ENCODE measurements at places on chromosomes 4 and X.

GRCh38 chr4:35229021-35229420 lies 1015.3 kb downstream of the ARAP2 start:
- DNase-seq: no peak

GRCh38 chr4:8255698-8256441 lies 13.7 kb upstream of the HTRA3 start:
- no peak for DNase-seq

DNA sequence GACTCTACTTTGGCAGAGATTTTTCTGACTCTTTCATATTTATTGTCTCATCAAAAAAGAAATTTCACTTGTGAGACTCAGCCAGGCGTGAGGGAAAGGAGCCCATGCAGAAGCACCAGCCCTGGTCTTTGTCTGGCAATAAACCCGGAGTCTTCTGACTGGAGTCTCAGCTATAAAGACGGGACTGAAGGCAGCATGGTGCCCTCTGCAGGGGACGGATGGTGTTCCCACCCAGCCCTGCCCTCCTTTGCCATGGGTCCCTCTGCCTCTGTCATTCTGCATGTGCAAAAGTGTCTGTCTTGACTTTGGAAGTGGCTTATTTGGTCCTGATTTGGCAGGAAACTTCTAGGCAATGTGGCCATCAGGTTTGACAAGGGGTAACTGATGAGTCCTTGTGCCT lies 14.2 kb downstream of the ZNF185 start:
- DNase-seq: no peak

DNA sequence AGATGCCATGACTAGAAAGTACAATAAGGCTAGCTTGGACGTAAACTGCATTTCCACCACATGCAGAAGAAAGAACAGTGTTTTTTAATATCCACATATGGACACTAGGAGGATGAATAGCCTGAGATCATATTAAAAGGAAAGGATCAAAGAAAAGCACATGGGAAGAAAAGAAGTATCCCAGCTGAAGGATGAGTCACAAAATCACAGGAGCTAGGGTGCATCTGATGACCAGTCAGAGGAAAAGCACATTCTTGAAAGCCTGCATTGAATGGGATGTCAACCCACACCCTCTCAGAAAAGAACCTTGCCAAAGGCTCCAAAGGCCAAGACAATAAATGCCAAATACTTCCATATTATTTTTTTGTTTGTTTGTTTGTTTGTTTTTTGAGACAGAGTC lies 56.8 kb upstream of the PRDX4 start:
- DNase-seq: no peak

GRCh38 chrX:23819385-23820234 lies 36.6 kb downstream of the SAT1 start:
- no peak for DNase-seq

All from NCI-H1092 treated with DMSO at 0.1 percent for 48 hours (cell line).